NCI-H187 treated with DMSO at 0.1 percent for 48 hours (cell line): ENCODE measurements at places on chromosomes 11 and 22.

- no peak for DNase-seq
Measured at GRCh38 chr11:18471995-18472394, 16.3 kb downstream of the LDHAL6A start.

- DNase-seq: no peak
Measured at GRCh38 chr11:118046051-118046963, 30.6 kb upstream of the TMPRSS4 start.

GRCh38 chr11:33638608-33639007 lies 62.0 kb downstream of the C11orf91 start:
- DNase-seq: no peak

GRCh38 chr11:61764606-61765260 lies 12.3 kb downstream of the MYRF start:
- DNase-seq: no peak

GRCh38 chr22:44719586-44720368 lies 17.8 kb downstream of the PRR5 start:
- no peak for DNase-seq

DNA sequence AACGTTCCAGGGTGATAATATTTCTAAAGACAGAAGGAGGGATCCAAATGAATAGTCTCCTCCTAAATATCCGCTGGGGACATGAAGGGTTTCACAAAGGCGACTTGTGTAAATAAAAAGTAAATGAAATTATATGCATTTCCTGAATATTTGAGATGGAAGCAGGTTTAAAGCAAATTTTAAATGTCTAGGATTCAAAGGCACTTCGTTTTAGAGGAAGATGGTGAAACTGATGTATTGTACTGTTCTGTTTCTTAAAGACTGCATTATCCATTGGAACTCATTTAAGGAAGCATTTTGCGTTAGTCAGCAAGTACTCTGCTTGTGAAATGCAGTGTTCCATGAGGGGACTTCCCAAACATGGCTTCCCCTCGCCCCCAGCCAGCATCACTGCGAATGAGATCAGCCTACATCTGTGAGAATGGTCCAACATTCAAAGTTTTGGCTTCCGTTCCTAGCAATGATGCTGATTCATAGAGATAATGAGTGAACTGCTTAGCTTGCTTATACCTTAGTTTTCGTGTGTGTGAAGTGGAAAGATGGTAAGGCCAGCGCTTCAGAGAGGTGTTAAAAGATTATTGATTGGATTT lies 1.5 kb downstream of the RAB39A start:
- DNase-seq: no peak

DNA sequence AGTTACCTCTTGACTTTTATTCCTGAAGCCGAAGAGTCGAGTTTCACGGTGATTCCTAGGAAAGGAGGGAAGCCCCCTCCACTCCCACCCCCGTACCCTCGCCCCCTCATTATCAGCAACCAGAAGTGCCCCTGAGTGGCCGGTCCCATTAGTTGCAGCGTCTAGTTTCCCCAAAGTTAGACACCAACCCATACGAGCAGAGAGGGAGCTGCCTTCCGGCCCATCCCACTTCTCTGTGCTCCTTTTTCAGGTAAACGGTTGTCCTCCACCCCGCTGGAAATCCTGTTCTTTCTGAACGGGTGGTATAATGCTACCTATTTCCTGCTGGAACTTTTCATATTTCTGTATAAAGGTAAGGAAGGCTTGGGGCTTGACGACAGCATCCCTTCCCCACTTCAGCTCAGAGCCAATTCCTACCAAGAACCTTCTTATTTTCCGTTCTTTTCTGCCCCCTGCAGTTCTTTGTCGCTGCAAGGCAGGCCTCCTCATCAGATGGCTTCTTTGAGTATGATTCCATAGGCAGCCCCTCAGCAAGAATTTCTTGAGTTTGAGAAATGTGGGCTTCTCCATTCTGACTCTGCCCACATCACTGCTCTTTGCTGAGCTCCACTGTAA lies 701 bp downstream of the TMEM216 start:
- DNase-seq: no peak

DNA sequence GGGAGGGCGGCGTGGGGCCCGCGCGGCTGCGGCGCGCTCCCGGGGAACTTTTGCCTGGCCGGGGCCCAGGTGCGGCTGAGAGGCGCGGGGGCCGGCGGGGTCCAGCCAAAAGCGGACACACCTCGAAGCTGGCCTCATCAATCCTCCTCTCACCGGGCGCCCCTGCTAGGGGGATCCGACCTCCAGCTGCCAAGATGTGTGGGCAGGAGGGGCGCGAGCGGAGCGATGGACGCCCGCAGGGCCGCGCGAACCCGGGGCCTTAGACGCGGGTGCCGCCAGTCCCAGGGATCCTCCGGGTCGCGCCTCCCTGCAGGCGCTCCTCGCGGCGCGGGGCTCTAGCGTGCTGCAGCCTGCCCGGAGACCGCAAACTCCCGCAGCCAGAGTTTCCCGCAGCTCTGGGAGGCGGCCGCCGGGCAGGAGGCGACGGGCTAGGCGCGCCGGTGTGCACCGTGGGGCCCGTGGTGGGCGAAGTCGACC lies 785 bp downstream of the IGSF9B start:
- no peak for DNase-seq

GRCh38 chr22:35517769-35518530 lies 22.7 kb upstream of the RASD2 start:
- no peak for DNase-seq

GRCh38 chr11:84117394-84117793 lies 831.2 kb upstream of the CCDC90B start:
- DNase-seq: no peak

- no peak for DNase-seq
Measured at GRCh38 chr11:8038393-8038792, 42.6 kb upstream of the TUB start.

- DNase-seq: no peak
Measured at GRCh38 chr11:31822927-31823643, 12.0 kb upstream of the PAX6 start.

- no peak for DNase-seq
Measured at GRCh38 chr11:112963368-112963955, 2.2 kb downstream of the NCAM1 start.
